ENCODE measurements at places on chromosomes 16 and 17. TPM values are rescaled to one million over a fixed set of nuclear protein-coding genes. Genes with fewer than 3 reads are reported as not detected.
A peak's percentile ranks its signal among the peaks of the same experiment; 100 is the strongest.

The ATP2A1 gene
- total RNA-seq = 0.61 TPM

The CHAD gene
- not detected for total RNA-seq

The CUEDC1 gene
- total RNA-seq = 42.2 TPM

The CRLF3 gene
- total RNA-seq = 5.6 TPM

The MT1M gene
- total RNA-seq = 1.3 TPM

The CES4A gene
- total RNA-seq = 8.2 TPM

The TEKT1 gene
- total RNA-seq = not detected

The TBC1D3 gene
- 2.3 TPM for total RNA-seq

The RHBDL1 gene
- total RNA-seq = 0.74 TPM

The PRAC2 gene
- total RNA-seq = not detected

- DNase-seq = peak; percentile 96
Observed at GRCh38 chr16:3099732-3100499, 822 bp upstream of the ZSCAN10 start.

- no peak for DNase-seq
Observed at GRCh38 chr17:8466456-8466855, 30.8 kb downstream of the NDEL1 start.

- no peak for DNase-seq
Observed at GRCh38 chr16:27867122-27868110, 196.1 kb downstream of the GSG1L start.

GRCh38 chr17:12078791-12079190 lies 58.1 kb downstream of the MAP2K4 start:
- no peak for DNase-seq

- DNase-seq = peak; percentile 47
Observed at GRCh38 chr17:74042744-74043486, 160.6 kb upstream of the RPL38 start.

DNA sequence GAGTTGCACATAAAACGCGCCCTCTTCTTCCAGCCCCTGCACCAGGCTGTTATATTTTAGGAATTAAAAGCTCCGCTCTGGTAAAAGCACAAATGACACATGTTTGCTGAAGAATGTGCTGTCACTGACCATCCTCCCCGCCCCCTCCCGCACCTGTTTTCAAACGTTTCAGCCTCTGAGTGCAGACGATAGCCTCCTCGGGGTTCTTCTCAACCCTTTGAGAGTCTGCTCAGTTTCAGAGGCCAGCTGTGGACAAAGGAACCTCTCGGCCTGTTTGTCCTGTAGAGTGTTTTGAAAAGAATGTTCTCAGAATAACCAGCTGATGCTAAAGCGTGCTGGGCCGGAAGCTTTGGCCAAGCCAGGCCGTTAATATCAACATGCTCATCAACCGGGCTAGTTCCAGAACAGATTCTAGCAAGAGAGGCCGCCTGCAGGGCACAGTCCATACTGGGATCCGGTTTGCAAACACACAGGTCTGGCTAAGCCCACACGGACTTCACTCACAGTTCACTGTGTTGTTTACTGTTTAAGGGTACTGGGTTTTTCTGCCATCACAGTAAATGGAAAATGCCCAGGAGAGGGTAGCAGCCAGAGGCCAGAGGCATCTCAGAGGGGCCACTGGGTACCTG lies 6.4 kb upstream of the CACNG4 start:
- no peak for DNase-seq

GRCh38 chr16:50067290-50067853 lies 1.6 kb downstream of the HEATR3 start:
- DNase-seq = peak; percentile 23

DNA sequence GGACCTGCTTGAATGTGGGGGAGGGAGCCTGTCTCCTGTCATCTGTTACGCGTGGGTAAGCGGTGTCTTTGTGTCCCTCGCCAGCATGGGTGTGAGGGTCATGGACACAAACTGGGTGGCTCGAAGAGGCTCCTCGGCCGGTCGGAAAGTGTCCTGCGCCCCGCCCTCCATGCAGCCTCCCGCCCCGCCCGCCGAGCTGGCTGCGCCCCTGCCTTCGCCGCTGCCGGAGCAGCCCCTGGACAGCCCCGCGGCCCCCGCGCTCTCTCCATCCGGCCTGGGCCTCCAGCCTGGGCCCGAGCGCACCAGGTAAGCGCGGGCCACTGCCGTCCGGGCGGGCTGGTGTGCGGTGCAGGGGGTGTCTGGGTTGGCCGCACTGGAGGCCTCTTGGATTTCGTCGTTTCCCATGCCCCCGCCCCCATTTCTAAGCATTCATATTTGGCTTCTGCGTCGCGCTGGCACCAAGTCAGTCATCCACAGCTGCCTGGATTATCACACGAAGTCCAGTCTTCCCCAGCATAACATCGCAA lies 43.8 kb downstream of the ELAC2 start:
- DNase-seq = no peak

DNA sequence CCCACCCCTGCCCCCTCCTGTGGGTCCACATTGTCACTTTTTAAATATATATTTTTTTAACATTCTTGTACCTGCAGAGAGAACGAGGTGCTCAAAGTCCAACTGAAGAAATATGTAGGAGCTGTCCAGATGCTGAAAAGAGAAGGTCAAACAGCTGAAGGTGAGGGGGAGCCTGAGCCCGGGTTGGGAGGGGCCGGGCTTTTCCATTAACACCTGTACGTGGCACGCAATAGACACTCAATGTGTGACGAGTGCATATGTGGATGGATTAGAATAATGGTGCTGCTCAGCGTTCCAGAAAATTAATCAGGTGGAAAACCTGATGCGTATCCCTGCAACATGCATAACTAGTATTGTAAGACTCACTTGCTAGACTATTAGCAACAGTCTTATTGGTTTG lies 223.0 kb downstream of the SNX29 start:
- no peak for DNase-seq

- DNase-seq = no peak
Observed at GRCh38 chr16:13130586-13130985, 229.2 kb downstream of the SHISA9 start.

DNA sequence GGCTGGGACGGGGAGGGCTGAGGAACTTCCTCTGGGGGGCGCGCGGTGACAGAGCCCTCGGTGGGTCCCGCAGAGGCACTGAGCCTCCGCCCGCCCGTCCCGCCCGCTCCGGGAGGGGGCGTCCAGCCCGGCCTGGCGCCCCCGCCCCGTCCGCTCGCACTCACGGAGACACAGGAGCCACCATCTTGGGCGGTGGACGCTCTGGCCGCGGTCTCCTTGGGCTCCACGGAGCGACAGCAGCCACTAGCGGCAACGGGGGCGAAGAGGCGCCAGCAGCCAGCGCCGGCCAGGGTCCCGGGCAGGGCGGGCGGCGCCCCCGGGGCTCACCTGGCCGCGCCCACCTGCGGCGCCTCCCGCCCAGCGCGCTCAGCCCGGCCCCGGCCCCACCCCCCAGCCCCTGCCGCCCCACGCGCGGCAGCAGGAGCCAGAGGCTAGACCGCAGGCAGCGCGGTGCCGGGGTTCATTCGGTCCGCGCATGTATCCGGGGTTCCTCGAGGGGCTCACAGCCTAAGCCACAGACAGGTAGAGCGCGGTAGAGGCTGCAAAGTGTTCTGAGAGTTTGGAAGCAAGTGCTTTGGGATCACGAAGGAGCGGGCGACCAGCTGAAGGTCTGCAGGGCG lies at the start of gene C17orf113:
Gene C17orf113, minus strand, starts transcription at position 209 of the 620 bp plus-strand sequence. CDS start 7,225 bp downstream, outside the sequence.
- DNase-seq = peak; percentile 70

GRCh38 chr16:75179208-75179607 lies 27.8 kb downstream of the CTRB2 start:
- no peak for DNase-seq

- DNase-seq = no peak
Observed at GRCh38 chr17:15654886-15655561, 29.1 kb downstream of the TRIM16 start.

Measured in heart left ventricle (tissue), 16 donors.